NCI-H1417 treated with DMSO at 0.1 percent for 48 hours (cell line): ENCODE measurements at places on chromosomes 16 and 17.

- no peak for DNase-seq
These were observed 16.9 kb downstream of the HOXB1 start for GRCh38 chr17:48513666-48514455.

DNA sequence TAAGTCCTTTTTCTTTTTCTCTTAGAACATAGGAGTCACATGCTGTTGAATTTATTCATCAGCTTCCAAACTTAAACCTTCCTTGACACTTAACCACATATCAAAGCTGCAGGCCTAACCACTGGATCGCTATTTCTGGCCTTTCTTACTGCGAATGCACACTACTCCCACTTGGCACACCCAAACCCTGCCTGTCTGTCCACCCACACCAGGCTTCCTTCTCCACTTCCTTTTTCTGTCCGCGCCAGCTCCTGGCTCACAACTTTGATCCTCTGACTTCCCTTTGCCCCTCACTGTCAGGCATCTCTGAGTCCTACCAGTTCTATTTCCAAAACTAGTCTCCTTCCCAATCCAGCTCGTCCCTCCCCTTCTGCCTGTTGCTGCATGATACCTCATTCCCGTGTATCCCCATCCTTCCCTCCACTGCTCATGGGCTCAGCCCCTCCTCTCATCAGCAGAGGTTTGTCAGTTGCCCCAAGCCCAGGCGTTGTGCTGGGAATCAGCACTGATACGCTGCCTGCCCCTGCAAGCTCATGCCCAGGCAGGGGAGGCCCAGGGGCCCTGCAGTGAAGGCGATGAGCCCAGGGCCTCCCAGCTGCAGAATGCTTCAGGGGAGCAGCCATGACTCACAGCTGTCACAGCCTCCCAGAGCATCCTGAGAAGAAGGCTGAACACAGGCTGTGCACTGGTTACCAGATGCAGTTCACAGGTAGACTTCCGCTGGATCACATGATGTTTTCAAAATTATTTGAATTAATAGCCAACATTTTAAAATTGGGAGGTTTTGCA lies 179.8 kb downstream of the KATNIP start:
- no peak for DNase-seq

- DNase-seq = no peak
These were observed 72.9 kb downstream of the CYTH1 start for GRCh38 chr17:78709119-78709681.

GRCh38 chr16:14007450-14007849 lies 63.7 kb upstream of the MRTFB start:
- DNase-seq = no peak

GRCh38 chr17:65362826-65363225 lies 198.6 kb downstream of the AXIN2 start:
- no peak for DNase-seq
